Midbrain (tissue), 1 donor: ENCODE measurements at places on chromosomes 16 and 17.

GRCh38 chr17:72635034-72635635 is 457.4 kb downstream of the SLC39A11 start:
- DNase-seq: no peak

DNA sequence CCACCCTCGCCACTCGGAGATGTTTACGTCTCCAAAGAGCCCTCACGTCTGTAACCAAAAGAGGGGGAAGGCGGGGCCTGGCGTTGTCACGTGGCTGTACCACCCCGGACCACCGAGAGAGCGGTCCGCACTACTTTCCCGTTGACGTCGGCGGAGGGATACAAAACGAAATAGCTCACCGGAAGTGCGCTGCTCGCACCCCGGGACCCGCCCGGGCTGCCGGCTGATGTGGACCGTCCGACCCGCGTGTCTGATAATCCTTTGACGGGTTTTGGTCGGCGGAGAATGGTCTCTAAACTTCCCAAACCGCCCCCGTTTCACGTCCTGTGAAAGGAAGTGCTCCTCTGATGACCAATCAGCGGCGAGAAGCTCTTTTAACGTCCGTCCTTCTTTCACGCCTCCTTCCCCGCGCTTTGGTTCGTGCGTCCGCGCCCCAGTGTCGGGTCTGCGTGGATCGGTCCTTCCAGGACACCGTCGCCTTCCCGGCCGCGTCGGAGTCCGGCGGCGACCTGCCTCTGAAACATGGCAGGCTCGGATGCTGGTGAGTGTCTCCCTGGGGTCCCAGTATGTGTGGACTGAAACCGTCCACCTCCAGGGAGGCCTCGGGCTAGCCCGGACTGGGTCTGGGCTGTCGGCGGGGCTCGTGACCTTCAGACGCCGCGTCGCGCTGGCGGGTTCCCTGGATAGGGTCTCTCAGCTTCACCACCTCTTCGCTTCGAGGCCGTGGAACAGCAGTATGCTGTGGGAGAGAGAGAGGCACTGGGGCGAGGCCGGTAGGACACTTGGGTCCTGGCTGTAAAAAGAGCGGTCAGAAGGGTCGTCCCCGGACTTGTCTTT is at the start of gene CEP95:
Gene CEP95, plus strand, starts transcription at position 402 of the 837 bp plus-strand sequence. Its CDS starts 121 bp downstream, at position 523.
- peak; percentile 97 for DNase-seq

DNA sequence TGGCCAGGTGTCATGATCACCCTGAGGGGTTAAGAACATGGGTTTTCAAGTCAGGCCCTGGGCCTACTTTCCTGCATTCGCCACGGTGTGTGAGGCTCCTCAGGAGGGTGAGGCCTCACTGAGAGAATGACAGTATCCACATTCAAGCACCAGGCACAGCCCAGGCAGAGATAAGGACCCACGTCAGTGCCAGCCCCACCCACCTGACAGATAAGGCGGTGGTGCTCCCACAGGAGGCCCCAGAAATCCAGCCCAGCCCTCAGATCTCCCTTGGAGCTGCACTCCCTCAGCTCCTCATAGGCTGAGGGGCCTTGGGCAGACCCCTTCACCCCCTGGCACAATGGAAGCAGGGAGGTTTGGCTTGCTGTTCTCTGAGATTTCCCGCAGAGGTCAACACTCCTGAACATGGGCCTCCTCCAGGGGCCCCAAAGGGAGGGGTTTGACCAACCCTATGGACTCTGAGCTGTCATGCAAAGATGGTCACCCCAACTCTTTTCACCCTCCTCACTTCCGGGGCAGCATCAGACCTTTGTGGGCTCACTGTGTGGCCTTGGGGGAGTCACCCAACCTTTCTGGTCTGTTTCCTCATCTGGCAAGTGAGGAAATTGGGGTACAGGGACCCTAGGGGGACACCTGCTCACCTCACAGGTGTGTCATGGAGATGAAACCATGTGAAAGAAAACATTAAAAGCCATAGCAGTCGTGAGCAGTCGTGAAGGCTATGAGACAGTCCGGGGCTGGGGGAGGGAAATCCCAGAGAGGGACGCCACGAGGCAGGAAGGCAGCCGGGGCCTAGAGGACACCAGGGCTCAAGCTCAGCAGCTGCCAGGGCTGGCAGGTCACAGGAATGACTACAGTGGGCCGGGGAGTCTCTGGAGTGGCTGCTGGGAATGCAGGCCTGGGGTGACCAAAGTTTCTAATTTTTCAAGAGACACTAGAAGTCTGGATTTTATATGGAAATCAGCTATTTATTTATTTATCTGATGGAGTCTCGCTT is 15.4 kb downstream of the PLLP start:
- DNase-seq: no peak

- DNase-seq: no peak
Measured at GRCh38 chr17:74892974-74893911, at the start of gene FADS6. TSS of gene FADS6 (minus strand) at chr17:74893633. CDS start at chr17:74893595, 38 bp downstream.

GRCh38 chr16:84950906-84951305 is 60.4 kb downstream of the ZDHHC7 start:
- DNase-seq: no peak

GRCh38 chr16:58458606-58459343 is 41.2 kb upstream of the NDRG4 start:
- DNase-seq: no peak

DNA sequence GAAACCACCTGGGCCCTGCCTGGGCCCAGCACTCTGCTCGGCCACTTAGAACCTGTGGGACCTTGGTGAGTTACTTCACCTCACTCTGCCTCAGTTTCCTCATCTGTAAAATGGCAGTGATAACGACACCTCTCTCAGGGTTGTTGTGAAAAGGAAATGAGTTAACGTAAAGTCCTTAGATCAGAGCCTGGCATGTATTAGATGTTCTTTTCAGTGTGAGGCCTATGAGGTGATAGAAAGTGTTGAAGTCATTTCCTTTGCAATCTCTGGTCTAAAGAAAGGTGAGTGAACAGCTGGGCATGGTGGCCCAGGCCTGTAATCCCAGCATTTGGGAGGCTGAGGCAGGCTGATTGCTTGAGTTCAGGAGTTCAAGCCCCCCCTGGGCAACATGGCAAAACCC is 51.7 kb upstream of the LGALS9 start:
- no peak for DNase-seq

GRCh38 chr17:71830866-71831265 is 290.0 kb upstream of the SOX9 start:
- no peak for DNase-seq

- no peak for DNase-seq
Measured at GRCh38 chr17:52233176-52233575, 74.7 kb upstream of the CA10 start.

DNA sequence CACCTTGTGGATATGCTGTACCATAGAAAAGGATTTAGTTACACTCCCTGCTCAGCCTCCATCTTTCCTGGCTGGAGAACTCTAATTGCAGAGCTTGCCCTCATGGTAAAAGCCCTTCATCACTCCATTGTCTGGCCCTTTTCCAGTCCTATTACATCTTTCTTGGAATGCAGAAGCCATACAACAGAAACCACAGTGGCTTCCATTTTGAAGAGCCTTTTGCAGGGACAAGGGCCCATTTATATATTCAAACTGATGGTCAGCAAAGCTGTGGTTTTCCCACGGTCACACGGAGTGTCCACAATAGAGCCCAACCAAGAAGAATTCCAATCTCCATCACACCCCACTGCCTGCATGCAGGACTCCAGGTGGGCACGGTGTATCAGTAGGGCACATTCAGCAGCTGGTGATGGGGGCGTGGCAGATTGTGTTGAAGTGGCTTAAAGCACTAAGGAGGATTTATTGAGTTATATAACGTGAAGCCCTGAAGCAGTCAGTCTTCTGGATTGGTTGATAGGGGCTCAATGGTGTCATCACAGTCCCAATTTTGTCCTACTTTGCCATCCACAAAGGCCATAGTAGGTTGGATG is 20.3 kb downstream of the COPRS start:
- DNase-seq: no peak

- DNase-seq: no peak
Measured at GRCh38 chr17:59607817-59608403, 11.8 kb upstream of the CLTC start.

DNA sequence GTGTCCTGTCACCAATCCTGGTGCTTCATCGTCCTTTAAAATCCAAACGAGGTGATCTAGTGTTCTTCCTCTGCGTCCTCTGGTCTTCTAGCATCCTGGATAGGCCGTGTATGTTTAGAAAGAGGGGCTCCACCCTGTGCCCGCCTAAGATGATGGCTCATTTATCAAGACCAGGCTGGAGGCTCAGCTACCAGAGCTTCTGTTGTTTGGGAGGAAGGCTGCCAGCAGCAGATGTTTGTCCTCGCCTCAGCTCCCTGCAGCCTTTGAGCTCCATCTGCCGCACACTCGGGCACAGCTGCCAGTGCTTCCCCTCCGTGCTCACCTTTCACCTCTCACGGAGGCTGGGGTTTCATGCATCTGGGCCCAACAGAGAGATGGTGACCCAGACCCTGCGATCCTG is 954.7 kb upstream of the RBFOX1 start:
- no peak for DNase-seq

- DNase-seq: no peak
Measured at GRCh38 chr16:53743149-53743566, 39.2 kb downstream of the FTO start.
